ENCODE measurements at places on chromosomes 13 and 19.

DNA sequence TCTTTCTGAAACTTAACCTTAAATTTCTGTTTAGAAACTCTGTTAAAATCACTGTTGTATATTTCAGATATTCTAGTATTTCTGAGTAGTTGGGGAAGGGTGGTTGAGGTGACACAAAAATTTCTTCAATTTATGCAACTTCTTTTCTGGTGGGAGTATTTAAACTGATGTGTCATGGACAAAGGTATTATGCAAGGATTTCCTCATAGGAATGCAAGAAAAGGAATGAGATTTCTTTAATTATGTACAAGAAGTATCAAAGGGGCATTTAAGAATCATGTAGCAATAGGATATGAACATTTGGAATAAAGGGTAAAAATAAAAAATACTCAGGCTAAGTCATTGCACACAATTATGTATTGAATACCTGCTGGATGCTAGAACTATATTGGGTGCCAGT lies 575.8 kb upstream of the KLF12 start:
- peak; percentile 61 for DNase-seq

GRCh38 chr19:40691421-40692211 lies 1.2 kb upstream of the NUMBL start:
- DNase-seq, result peak; percentile 36

- no peak for DNase-seq
Observed at GRCh38 chr13:48231933-48232332, 1.1 kb upstream of the ITM2B start.

GRCh38 chr13:35675651-35676050 lies 199.2 kb upstream of the MAB21L1 start:
- no peak for DNase-seq
